ENCODE measurements at places on chromosomes 12 and 14. TPM values are rescaled to one million over a fixed set of nuclear protein-coding genes. Genes with fewer than 3 reads are reported as not detected.

Gene CFAP73
- total RNA-seq: not detected

Gene TEP1
- 25.9 TPM for total RNA-seq

DNA sequence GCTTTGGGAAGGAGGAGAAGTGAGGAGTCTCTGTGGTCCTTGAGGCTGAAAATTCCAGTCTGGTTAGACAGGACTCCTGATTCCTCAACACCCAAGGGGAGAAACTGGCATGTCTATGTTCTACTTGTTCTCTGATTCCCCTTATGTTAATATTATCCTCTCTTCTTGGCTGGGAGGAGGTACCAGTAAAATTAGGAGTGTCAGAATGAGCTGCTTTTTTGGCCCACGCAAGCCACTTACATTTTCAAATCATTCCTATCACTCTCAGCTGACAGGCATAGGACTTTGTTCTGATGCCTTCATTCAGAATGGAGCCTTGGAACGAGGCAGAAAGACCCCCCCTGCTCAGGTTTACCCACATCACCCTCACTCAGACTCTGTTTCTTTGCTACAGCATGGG is 1077.2 kb downstream of the BCL11B start:
- H3K4me1 ChIP-seq: no peaks in the 10 kb centered on the region
- no peak overlapping the region for H3K27ac ChIP-seq
- H3K36me3 ChIP-seq: no peaks in the 10 kb centered on the region
- no peak overlapping the region for H3K4me3 ChIP-seq
- H3K27me3 ChIP-seq: no peaks in the 10 kb centered on the region
- no peak for DNase-seq

GRCh38 chr12:38515912-38516311 is 199.3 kb downstream of the ALG10B start:
- H3K27ac ChIP-seq: no peak overlapping the region
- H3K4me3 ChIP-seq: no peak overlapping the region
- peaks cover 11% of the 10 kb centered on the region for H3K4me1 ChIP-seq
- no peak for DNase-seq
- H3K36me3 ChIP-seq: no peaks in the 10 kb centered on the region

GRCh38 chr12:19707948-19708409 is 268.7 kb downstream of the AEBP2 start:
- no peaks in the 10 kb centered on the region for H3K27me3 ChIP-seq
- H3K27ac ChIP-seq: no peak overlapping the region
- no peak overlapping the region for H3K4me3 ChIP-seq

Gene RAN
- 897 TPM for total RNA-seq

All from adrenal gland (tissue), 19 donors.